Fibroblast of the aortic adventitia (primary cell): ENCODE measurements at places on chromosomes 2 and 18.

DNA sequence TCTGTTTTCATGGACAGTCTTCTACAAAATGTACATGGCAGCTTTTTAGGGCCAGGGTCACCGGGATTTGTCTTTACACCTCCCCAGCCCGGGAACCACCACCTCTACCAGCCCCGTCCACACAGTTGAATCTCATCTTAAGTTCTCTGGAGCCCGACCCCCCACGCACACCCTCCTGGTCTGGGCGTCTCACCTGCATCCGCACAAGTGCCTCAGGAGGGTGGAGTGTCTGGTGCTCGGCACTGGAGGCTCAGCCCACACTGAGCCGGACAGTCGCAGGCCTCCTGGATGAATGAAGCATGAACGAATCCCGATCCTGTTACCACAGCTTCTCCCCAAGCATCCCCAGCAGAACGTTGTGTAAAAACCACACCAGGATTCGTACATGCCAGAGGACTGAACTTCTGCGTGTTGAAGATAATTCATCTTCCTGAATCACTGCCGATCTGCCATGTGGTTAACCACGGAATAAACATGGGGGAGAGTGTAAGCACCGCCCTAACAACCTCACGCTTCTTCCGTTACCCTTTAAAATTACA is 162.0 kb downstream of the RTP5 start:
- peak; percentile 53 for DNase-seq

DNA sequence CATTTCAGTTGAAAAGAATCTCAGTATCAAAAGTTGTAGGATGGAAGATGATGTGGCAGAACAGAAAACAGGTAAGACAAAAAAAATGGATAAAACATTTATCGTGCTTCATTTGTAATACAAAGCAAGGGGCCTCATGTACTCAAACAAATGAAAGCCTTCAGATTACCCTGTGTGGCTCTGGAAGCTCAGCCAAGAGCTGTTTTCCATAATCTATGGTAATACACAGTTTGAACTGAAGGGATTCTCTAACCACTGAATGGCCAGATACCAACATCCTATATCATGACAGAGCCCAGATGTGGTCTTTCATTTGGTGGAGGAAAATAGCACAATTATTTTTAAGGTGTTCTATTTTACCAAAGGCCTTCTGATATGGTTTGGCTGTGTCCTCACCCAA is 272.1 kb upstream of the RND3 start:
- no peak for DNase-seq

DNA sequence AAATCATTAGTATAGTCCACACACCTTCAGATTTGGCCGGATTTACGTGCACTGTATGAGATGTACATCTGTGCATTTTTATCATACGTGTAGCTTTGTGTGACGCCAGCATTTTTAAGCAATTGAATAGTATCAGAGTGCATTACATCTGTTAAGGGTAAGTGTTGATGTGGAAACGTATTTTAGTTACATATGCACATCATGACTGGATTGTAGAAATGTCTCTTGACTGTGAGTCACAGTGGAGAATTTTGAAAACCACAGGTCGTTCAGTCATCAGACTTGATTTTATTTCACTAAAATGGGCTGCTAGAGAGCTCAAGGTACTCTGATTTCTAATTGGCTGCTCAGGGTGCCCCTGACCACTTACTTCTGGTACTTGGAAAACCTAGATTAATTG is 5.4 kb upstream of the GPBAR1 start:
- DNase-seq = no peak

GRCh38 chr2:32947484-32948143 is 861 bp downstream of the LTBP1 start:
- peak; percentile 59 for DNase-seq

GRCh38 chr2:237629739-237630138 is 2.4 kb downstream of the LRRFIP1 start:
- peak; percentile 47 for DNase-seq

DNA sequence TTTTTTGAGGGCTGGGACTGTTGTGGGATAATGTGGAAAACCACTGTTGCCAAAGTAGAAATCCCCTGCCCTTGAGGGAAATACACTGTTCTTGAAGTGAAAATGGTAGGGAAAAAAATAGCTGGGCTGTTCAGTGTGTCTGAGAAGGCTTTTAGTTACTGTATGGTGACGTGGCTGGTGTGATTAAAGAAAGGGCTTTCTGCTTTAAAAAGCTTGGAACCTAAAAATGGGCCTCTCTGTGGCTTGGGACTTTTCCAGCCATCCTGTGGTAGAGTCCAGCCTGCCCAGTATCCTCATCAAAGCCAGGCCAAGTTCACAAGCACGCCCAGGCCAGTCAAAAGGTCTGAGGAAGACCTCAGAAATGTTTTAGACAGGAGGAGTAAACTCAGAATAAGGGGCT is 6.8 kb downstream of the MGAT5 start:
- DNase-seq = peak; percentile 99

- peak; percentile 37 for DNase-seq
Measured at GRCh38 chr2:46034535-46034934, 262.7 kb upstream of the EPAS1 start.

- DNase-seq = no peak
Measured at GRCh38 chr2:170005702-170006101, 172.2 kb upstream of the MYO3B start.

GRCh38 chr2:109707281-109708147 is 86.6 kb upstream of the RGPD5 start:
- DNase-seq = no peak

- peak; percentile 100 for DNase-seq
Measured at GRCh38 chr2:46164529-46165301, 132.5 kb upstream of the EPAS1 start.

DNA sequence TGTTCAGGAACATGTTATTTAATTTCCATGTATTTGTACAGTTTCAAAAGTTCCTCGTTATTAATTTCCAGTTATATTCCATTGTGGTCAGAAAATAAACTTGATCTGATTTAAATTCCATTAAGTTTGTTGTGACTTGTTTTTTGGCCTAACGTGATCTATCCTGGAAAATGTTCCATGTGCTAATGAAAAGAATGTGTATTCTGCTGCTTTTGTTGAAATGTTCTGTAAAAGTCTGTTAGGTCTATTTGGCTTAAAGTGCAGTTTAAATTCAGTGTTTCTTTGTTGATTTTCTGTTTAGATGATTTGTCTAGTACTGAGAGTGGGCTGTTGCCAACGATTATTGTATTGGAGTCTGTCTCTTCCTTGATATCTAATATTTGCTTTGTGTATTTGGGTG is 148.0 kb downstream of the UBR3 start:
- DNase-seq = no peak
